Kidney (tissue), 22 donors: ENCODE measurements at places on chromosomes 3 and 15. TPM values are rescaled to one million over a fixed set of nuclear protein-coding genes. Genes with fewer than 3 reads are reported as not detected.

The RASGRP1 gene
- 12.5 TPM for total RNA-seq

GRCh38 chr15:89514596-89515406 is 18.4 kb upstream of the RHCG start:
- no peak for DNase-seq

GRCh38 chr3:159765030-159765859 is 223.4 kb upstream of the IL12A start:
- DNase-seq = peak; percentile 87

DNA sequence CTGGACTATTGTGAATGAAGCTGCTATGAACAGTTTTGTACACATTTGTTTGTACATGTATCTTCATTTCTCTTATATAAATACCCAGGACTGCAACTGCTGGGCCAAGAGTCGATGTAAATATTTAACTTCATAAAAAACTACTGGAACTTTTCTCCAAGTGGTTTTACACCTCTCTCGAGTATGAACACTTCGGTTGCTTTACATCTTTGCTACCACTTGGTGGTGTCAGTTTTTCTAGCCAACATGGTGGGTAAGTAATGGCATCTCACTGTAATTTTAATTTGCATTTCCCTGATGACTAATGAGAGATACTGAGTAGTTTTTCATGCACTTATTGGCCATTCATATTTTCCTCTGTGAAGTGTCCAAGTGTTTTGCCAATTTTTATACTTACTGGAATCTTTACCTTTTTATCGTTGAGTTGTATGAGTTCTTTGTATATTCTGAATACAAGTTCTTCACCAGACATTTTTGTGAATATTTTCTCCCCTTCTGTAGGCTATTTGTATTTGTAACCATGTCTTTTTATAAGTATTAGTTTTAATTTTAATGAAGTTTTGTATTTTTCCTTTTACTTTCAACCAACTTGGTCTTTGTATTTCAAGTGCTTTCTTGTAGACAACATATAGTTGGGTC is 44.4 kb downstream of the PCOLCE2 start:
- no peak for DNase-seq

DNA sequence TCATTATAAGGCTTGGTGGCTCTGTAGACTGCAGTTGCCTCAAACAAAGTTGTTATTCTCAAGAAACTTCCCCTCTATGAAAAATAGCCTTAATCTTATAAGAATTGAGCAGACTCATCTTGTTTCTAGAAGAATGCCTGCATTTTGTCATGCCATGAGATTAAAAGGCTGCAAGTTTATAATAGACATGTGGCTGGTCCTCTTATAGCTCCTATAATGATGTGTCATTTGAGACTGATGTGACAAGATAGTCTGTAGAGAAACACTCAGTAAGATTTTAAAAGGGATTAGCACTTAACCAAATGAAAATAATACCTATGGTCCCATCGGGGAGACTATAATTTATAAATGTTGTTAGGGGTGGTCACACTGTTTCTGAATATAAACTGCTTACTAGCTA is 312.5 kb downstream of the OXSM start:
- no peak for DNase-seq
